H1 (cell line): ENCODE measurements at places on chromosomes 3 and 15. TPM values are rescaled to one million over a fixed set of nuclear protein-coding genes. Genes with fewer than 3 reads are reported as not detected.

- no peak for DNase-seq
- peaks cover 8% of the 10 kb centered on the region for H3K36me3 ChIP-seq
- H3K27ac ChIP-seq, result no peak overlapping the region
- H3K4me1 ChIP-seq, result peaks cover 6% of the 10 kb centered on the region; the same call in 1 of the 2 replicates
These were observed 36.5 kb downstream of the ITGB5 start for GRCh38 chr3:124850633-124851032.

DNA sequence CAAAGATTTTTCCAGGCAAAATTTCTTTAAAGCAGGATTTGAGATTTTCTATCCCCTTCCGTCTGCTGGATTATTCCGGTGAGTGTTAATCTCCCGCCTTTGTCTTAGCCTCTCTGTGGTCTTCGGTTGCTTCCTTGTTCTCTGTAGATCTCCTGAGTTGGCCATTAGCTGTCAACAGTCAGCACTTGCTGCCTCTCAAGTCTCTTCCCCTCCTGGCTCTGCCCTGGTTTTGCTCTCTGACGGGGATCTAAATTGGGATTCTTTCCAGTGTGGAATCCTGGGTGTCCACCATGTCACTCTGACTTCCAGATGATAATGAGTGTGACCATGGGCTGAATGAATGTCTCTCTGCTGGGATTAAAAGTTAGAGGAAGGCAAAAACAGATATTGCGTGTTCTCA is 121.5 kb downstream of the IGF1R start:
- H3K27ac ChIP-seq, result no peak overlapping the region
- H3K27me3 ChIP-seq, result no peaks in the 10 kb centered on the region
- H3K36me3 ChIP-seq, result no peaks in the 10 kb centered on the region
- no peak for DNase-seq
- no peak overlapping the region for H3K4me3 ChIP-seq

DNA sequence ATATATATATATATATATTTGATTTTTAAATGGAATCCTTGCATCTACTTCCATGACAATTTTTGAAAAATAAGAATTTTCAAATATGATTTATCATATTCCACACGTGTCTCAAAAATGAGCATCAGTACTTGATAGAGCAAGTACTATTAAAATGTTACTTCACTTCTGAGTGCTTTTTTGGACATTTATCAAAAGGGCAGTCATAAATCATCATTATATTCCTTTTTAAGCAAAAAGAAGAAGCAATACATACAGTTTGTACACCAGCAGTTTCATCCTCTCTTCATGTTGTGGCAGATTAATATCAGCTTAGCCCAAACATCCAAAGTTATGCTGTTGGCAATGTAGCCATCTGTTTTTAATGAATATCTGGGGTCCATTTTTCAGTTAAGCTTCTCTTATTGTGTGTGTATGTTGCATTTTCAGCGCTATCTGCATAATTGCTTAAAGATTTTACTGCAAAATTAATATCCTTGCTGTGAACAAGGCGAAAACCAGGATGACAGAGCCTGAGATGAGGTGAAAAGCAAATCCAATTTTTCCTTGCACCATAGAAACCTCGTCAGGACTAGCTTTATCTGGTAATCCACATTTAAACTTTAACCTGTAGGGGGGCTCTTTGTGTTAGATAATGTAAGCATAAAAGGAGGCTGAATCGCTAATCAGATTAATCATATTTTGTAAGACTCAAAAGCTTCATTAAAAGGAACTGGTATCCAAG is 604.9 kb upstream of the AGTR1 start:
- no peak overlapping the region for H3K27ac ChIP-seq
- no peak overlapping the region for H3K4me3 ChIP-seq
- H3K36me3 ChIP-seq, result no peaks in the 10 kb centered on the region
- no peak for DNase-seq
- H3K27me3 ChIP-seq, result no peaks in the 10 kb centered on the region

Gene JMJD7
- total RNA-seq, result 14.7 and 15.0 TPM in 2 replicates

Gene LRRN1
- 199 TPM in 2 replicates for total RNA-seq

Gene CLDN1
- total RNA-seq, result 3.0 and 3.1 TPM in 2 replicates
